ENCODE measurements at places on chromosomes 6 and 20.

- DNase-seq = no peak
These were observed 97.2 kb downstream of the LINC00237 start for GRCh38 chr20:21008951-21009350.

- no peak for DNase-seq
These were observed 859 bp downstream of the PPP1R10 start for GRCh38 chr6:30615958-30616810.

DNA sequence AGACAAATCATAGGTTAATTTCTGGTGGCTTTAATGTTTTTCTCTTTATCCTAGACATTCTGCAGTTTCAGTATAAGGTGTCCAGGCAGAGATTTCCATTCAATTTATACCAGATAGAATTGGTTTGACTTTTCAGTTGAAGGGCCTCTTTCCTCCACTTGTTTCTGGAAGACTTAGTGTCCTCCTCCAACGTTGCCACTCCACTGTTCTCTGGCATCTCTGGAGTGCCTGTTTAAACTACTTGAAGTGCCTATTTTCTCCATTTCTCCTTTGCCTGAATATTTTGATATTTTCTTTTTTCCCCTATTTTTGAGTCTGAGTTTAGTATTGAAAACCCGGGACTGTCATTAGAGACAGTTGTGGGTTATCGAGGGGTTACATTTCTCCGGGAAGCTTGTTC lies 27.7 kb downstream of the EDN3 start:
- no peak for DNase-seq

DNA sequence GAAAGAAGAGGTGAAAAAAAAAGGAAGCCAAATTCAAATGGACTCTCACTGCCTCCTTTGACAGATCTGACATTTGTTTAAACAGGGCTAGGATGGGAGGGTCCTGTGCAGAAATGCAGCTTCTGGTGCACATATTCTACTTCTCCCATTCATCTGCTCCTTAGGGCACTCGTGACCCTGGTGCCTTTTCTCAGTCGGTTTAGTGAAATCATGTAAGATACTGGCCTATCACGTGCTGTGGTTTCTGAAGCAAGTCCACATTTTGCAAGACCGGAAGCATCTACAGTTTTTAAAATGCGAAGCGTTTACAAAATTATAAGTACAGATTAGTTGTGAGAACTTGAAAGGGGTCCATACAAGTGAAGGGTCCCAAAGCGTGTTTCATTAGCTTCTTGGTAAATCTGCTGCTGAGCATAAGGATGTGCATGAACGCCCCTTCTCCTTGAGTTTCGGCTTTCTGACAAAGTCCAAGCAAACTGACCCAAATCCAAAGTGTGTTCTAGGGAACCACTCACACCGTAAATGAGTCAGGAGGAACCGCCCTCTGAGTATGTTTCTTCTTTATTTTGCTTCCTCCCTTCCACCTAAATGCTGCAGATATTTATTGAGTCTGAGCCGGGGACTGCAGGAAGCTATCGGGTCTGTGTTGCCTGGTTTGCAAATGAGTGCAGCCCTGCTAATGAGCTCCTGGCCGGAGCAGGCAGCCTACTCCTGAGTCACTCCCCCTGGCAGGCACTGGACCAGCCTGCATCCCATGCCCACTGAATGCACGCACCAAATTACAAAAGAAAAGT lies 323.8 kb upstream of the JARID2 start:
- DNase-seq = peak; percentile 39

- DNase-seq = no peak
These were observed 38.7 kb downstream of the CNKSR3 start for GRCh38 chr6:154471609-154472362.

GRCh38 chr6:81808851-81809570 lies 56.5 kb upstream of the TENT5A start:
- peak; percentile 6 for DNase-seq

DNA sequence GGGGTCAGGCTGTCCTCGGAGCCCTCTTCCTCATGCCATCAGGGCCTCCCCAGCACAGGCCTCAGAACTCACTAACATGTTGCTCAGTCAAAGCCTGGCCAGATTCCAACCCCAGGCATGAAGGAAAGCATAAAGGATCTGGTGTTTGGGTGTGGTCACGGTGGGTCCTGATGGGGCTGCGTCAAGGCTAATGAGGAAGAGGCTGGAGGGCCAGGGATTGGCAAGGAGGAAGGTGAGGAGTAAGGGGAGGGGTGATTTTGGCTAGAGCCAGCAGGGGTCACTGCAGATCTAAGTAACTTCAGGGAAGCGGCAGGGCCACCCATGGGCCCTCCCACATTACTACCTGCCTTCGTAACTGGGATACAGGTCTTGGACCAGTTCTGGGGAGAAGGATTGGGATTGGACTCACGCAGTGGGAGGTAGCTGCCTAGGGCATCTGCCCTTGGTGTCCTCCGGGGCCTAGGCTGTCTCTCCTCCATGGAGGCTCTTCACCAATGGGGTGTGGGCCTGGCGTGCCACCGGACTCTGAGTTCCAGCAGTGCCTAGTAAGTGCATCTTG lies 36.2 kb upstream of the MRPS18A start:
- DNase-seq = no peak

- DNase-seq = no peak
These were observed 151.4 kb downstream of the CEBPB start for GRCh38 chr20:50341880-50342637.

- DNase-seq = no peak
These were observed 103.3 kb downstream of the ARHGAP18 start for GRCh38 chr6:129606664-129607063.

DNA sequence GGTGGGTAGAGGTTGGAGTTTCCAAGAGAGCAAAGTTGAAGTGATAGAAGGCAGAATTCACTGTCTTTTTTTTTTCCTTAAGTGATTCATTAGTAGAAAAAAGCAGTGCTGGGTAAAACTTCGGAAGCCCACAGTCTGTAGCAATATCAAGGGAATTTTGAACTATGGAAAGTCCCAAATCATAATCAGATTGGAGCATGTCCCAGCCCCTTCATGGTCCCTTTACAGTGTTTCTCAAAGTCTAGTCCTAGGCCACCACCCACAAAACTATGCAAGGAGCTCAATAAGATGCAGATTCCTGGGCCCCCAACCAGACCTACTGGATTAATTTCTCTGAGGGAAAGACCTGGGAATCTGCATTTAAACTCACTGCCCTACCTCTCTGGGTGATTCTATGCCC lies 22.6 kb downstream of the NEDD9 start:
- no peak for DNase-seq

DNA sequence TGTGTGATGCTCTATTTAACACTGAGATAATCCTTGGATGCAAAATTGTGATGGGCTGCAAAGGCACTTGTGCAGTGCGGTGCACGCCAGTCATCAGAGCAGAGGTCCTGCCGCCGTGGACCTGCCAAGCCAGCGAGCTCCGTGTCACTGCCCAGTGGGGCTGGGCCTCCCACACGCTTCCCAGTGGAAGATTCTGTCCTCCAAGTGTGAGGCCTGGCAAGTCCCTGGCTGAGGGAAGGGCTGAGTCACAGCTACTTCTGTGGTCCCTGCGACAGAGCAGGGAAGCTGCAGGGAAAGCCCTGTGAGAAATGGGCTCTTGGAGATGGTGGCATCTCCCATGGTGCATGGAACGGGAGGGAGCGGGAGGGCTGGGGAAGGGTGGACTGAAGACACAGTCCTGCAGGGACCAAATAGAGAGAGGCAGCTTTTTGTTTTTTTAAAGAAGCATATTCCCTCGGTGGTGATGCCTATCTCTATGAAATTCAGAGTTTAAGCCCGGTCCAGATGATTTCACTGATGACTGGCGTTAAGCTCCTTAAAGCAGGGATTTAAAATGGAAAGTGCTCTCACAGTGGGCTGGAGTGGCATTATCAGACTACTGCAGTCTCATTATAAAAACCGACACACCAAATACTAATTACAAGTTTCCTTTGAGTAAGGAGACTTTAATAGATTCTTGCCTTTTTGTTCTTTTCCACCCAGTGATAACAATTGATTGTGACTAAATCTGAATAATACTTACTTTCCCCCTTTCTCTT lies 413.7 kb downstream of the QKI start:
- DNase-seq = no peak

- DNase-seq = no peak
These were observed 60.9 kb downstream of the RAMACL start for GRCh38 chr6:166525567-166525966.

DNA sequence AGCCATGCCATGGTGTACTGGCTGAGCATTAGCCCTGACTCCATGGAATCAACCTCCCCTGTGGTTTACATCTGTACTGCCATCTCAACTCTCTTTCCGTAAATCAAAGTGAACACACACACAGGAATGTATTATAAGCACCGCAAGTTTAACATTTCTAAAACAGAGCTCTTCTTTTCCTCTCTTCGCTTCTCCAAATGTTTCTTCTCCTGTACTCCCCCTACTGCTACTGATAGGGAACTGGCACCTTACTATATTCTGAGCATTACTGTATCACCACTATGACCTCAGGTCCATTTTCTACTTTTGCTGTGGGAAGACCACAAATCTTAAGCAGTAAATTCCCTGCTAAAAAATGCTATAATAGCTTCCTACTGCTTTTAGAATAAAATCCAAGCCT lies 101.2 kb downstream of the NUS1 start:
- DNase-seq = no peak

GRCh38 chr6:95917034-95917433 lies 98.7 kb upstream of the FUT9 start:
- no peak for DNase-seq

- DNase-seq = no peak
These were observed 156.3 kb downstream of the SOBP start for GRCh38 chr6:107646176-107646575.

DNA sequence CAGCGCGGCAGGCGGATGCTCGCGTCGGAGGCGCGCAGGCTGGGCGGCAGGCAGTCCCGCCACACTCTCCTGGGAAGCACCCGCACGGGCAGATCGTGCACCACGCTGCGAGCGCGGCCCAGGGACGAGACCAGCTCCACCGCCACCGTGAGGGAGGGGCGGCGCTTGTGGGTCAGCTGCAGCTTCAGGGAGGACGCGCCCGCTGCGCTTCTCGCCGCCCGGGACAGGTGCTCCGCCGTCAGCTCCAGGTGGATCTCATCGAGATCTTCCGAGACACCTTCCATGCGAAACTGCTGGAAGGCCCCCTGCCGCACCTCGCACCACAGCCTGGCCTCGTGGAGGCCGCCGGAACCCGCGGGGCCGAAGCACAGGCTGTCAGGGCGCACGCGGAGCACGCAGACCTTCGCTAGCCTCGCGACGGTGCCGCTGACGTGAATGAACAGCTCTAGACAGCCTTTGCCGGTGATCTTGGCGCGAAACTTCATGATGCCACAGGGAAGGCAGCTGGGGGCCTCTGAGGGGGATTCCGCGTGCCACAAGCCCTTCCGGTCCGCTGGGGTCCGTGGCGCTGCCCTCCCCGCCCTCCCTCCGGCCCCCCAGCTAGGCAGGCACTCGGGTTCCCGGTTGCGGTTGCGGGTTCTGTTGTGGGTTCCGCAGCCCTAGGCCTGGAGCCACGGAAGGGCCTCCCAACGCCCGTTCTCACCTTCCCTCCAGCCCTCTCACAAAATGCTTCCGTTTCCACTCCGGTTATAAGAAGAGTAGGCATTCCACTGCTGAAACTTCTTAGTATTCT lies at the start of gene HUS1B:
Gene HUS1B, minus strand, starts transcription at position 641 of the 793 bp plus-strand sequence. Its CDS starts 156 bp downstream, at position 485.
- DNase-seq = no peak

DNA sequence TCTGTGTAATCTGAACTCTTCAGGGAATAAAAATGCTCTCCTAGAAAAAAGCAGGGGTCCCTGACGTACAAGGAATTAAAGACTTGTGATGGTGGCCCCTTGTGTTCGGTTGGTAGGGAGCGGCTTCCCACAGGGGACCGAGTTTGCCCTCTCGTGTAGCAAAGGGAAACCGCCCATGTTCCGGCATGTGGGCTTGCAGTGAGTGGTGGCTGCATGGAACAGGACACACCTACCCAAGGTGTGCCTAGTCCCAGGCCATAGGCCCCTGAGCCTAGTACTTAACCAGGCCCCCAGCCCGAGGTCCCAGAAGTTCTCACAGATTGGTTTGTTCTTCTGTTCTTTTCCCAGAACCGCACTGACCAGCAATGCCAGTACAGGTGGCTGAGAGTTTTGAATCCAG lies 15.5 kb downstream of the MYBL2 start:
- no peak for DNase-seq

DNA sequence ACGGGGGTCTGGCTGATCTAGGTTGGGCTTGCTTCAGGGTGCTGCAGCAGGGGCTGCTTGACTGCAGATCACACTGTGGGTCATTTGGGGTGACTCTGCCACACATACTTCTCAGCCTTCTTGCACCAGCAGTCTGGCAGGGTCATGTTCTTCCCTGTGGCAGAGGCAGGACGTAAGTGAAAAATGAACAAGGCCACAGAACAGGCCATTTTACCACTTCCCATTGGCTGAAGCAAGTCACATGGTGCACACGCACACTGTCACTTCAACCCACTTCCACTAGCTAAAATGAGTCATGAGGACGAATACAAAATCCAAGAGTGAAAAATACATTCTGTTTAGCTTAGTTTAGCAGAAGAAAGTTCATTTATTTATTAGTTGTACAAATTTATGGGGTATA lies 168.6 kb upstream of the GGTLC1 start:
- DNase-seq = no peak

DNA sequence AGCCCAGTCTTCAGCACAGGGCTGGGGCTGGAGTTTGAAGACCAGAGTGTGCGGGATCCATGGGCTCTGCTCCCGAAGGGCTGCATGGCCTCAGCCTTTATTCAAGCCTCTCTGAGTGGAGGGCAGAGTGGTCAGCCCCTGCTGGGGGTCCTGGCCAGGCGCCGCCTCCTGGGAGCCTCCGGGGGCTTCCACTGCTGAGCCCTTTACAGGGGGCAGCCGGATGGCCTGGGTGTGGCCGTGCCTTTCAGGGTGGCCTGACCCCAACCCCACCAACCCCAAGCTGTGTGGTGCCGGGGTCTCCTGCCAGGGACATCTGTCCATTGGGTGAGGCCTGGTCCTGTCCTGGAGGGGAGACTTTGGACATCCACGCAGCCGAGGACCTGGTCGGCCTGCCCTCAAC lies 76.0 kb upstream of the SLCO4A1 start:
- DNase-seq = no peak
